ENCODE measurements at places on chromosomes 5 and 9.
A peak's percentile ranks its signal among the peaks of the same experiment; 100 is the strongest.

GRCh38 chr5:73363911-73364730 is 84.5 kb downstream of the FOXD1 start:
- no peak for DNase-seq

DNA sequence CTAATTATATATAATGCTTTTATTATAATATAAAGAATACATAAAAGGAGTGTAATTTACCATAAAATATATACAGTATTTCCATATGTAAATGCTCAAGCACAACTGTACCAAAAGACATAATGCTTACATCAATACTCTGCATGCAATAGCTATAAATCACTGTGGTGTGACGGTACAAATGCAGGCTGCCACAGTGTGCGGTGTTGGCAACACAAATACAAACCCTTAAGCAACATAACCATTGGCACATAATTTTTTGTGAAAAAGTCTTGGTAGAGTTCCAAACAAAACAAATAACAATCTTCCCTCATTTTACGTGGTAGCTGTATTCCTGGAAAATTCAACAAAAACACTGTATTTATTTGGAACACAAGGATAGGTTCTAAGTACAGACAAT is 1.9 kb upstream of the SHISAL2B start:
- no peak for DNase-seq

- DNase-seq, result no peak
Observed at GRCh38 chr5:159286420-159287035, 23.4 kb downstream of the UBLCP1 start.

- no peak for DNase-seq
Observed at GRCh38 chr9:78325343-78325742, 28.4 kb downstream of the PSAT1 start.

GRCh38 chr9:105418588-105419500 is 29.0 kb upstream of the FSD1L start:
- no peak for DNase-seq

DNA sequence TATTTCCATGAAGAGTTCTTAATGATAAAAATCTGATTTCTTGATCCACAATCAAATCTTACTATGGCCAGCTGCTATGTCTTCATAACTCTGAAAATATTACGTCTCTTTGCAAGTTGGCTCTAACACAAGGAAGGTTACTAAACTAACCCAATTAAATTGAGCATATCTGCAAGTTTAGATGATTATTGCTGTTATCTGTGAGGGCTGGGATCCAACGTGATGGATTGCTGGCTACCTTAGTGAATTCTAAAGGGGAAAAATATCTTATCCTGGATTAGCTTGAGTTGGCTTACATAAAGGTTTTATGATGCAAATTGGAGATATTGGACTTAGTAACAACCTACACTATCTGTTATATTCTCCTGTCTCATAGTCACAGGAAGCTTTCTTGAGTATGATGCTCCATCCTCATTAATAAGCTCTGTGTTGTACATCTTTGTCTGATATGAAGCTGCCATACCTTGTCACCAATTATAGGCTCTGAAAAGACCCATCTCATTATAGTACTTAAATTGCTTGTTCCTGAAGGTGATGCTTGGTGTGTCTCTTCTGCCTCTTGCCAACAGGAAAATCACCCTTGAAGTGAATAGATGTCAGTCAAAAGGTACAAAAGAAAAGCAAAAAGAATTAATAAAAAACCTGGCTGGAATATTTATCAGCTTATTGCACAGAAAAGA is 733.0 kb upstream of the MEF2C start:
- no peak for DNase-seq

- no peak for DNase-seq
Observed at GRCh38 chr5:59562756-59563389, 330.7 kb downstream of the PDE4D start.

DNA sequence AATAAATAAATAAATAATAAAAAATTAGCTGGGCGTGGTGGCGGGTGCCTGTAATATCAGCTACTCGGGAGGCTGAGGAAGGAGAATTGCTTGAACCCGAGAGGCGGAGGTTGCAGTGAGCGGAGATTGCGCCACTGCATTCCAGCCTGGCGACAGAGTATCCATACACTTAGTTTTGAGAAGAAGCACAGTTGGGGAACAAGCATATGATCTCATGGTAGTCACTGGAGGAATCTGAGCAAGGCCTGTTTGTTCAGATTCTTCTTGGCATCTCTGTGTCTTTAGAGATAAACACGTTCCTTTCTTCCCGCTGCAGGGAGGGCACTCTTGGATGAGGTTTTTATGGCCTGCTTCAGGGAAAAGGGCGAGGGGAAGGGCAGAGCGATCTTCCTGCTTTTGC is 15.6 kb upstream of the DENND1A start:
- no peak for DNase-seq

DNA sequence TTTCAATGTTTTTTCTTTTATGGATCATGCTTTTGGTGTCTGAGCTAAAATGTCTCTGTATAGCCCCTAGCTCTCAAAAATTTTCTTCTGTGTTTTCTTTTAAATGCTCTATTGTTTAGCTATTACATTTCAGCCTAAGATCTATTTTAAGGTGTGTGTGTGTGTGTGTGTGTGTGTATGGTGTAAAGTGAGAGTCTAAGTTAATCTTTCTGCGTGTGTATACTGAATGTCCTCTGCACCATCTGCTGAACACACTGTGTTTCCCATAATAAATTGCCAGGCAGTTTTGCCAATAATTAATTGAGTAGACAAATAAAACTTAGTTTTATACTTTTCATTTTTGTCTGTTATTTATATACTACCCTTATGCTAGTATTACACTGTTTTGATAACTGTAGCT is 2096.3 kb upstream of the C9orf72 start:
- DNase-seq, result no peak

DNA sequence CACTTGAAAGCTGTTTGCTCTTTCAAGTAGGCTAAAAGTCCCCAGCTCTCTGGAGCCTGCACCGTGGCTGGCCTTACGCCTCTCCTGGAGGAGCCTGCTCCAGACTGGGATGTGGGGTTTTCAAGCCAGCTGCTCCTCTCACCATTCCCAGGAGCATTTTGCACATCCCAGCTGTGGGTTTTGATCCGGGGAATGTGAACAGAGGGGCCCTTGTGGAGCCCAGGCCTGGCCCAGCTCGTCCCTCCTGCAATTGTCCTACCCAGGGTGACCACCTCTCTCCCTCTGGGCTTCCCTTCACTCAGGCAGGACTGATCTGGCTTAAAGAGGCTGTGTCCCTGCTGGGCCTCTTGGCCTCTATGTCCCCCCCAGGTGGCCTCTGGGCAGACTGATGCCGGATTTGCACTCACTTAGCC is 32.5 kb upstream of the TIFAB start:
- DNase-seq, result peak; percentile 66

- no peak for DNase-seq
Observed at GRCh38 chr9:14418941-14419937, 105.3 kb upstream of the NFIB start.

- DNase-seq, result no peak
Observed at GRCh38 chr5:131262953-131263541, 806 bp upstream of the CDC42SE2 start.

GRCh38 chr9:121823451-121824169 is 172.2 kb downstream of the DAB2IP start:
- DNase-seq, result no peak

DNA sequence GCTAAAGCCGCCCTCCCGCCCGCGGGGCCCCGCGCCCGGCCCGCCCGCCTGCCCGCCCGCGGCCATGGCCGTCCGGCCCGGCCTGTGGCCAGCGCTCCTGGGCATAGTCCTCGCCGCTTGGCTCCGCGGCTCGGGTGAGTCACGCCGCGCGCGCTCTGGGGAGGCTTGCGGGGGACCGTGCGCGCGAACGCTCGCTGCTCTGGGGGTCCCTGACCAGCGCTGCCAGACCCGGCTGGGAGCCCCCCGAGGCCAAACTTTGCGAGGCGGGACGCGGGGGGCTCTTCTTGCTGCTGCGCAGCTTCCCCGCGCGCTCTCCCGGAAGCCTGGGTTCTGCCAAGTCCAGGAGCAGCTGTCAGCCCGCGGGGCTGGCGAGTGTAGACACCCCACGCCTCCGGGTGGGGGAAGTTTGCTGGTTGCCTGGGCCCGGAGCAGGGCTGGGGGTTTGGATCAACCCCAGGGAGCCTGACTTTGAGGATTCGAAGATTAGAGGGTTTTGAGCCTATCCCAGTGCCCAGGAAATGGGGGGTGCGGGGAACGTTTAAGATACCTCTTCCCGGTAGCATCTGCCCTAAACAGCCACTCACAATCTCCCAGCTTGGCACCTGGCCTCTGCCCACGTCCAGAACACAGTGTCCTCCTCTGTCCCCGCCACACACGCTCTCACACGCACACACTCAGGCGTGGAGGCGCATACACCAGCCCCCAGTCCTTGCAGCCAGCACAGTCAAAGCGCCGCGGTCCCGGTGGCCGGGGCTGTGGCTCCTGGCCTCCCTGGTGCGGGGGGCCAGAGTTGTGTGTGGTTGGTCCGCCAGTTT is 535 bp downstream of the UNC5A start:
- DNase-seq, result no peak

GRCh38 chr9:22857316-22857715 is 410.7 kb downstream of the DMRTA1 start:
- no peak for DNase-seq

DNA sequence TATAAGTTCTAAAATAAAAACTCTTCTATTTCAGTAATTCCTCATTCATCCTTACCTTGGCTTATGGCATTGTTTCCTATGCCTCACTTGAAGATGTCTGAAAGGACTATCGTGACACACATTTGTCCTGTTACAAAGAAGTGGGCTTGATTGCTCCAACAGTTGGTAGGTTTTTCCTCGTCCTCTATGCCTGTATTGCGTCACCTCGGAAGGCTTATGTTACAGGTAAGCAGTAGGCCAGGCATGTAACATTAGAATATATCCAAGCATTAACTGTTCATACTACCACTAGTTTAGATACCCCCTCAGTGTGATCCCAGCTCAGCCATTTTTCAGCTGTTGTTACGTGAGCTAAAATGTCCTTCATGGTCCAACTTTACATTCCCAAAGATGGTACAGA is 116.7 kb downstream of the MLLT3 start:
- no peak for DNase-seq

GRCh38 chr5:153347611-153348010 is 142.9 kb upstream of the GRIA1 start:
- no peak for DNase-seq

DNA sequence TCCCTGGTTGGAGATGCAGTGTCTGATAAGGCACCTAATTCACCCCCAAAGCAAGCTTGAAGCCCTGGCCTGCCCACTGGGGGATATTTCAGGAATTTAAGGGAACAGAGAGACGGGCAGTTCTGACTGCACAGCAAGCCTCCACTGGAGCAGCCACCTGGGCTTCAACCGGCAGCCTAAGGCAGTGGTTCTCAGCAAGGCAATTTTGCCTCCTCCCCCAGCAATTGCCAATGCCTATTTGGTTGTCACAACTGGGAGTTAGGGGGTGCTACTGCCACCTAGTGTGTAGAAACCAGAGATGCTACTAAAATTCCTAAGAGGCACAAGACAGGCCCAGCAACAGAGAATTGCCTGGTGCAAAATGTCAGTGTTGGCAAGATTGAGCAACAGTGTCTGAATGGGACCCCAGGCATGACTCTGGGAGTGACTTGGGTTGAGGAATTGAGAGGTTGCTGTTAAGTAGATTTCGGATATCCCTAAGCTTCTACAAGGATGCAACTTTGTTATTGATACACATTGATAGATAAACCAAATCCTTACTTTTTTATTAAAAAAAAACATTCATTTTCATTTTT is 58.7 kb upstream of the CTSL start:
- DNase-seq, result no peak

DNA sequence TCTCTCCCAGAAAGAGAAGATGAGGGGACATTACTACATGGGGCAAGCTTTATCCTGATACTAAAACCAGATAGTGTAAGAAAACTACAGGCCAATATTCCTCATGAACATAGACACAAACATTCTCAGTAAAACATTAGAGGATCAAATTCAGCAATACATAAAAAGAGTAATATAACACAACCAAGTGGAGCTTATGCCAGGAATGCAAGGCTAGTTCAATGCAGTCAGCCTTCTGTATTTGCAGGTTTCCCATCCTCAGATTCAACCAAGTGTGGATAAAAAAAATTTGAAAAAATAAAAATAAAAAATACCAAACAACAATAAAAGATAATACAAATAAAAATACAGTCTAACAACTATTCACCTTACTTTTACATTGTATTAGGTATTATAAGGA is 31.3 kb downstream of the CCDC69 start:
- DNase-seq, result no peak

DNA sequence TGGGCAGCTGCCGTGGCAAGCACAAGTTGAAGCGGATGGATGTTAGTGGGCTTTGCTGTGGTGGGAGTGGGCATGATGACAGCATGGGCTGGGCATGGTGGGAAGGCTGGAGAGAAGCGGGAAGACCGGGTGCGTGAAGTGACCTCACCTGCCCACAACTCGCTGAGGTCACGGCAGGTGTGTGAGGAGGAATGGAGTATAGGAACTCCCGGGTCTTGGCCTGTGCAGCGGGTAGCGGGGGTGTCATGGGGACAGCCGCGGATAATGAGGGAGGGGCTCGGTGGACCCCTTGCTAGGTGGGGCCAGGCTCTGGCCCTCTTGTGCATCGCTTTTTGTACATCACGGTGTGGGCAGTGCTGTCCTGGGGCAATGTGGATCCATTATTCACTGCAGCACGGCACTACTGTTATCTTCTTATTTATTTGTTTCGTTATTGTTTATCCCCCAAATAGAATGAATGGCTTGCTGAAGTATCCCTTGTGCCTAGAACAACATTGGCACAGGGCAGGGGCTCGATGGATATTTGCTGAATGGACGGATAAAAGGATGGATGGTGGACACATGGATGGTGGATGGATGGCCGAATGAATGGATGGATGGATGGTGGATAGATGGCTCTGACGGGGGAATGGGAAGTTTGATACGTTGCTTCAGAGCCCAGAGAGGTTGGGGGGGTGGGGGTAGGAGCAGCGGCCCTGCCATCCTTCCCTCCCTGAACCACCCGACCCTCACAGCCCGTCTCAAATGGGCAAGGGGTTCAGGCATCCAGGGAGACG is 14.6 kb downstream of the PROP1 start:
- DNase-seq, result no peak

GRCh38 chr5:15371184-15371583 is 128.8 kb upstream of the FBXL7 start:
- DNase-seq, result no peak

- no peak for DNase-seq
Observed at GRCh38 chr5:156543348-156544145, 216.6 kb downstream of the SGCD start.

DNA sequence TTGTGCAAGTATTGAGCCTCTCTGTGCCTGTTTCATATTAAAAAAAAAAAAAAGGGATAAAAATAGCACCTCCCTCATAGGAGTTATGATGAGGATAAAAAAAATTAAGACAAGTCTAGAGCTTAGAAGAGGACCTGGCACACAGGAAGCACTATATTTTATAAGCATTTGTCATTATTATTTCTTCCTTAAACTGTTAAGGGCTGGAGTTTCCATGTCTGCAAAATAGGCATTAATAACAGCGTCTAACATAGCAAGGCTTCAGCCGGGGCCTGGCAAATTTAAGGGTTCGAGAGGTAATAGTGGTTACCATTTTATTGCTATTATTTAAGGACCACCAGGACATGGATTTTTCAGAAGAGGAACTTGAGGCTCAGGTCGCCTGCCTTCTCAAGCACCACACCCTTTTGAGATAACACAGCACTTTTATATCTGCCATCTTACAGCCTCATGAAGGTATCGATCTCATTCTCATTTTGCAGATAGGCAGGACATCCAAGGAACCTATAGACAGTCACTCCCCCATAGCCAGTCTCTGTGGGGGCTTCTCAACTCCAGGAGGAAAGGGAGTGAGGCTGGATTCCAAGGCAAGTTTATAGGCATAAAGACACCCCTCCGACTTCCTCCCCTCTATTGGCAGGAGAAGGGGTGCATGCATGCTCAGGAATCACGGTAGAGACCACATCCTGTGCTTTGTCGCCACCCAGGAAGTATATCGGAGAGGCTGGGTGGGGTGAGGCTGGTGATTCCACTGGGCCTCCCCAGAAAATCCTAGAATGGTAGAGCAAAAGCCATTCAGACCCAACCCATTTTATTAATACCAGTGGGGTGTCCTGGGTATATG is 2.4 kb downstream of the ANXA6 start:
- no peak for DNase-seq
